HS-27A (cell line): ENCODE measurements at places on chromosomes 16 and 17.

DNA sequence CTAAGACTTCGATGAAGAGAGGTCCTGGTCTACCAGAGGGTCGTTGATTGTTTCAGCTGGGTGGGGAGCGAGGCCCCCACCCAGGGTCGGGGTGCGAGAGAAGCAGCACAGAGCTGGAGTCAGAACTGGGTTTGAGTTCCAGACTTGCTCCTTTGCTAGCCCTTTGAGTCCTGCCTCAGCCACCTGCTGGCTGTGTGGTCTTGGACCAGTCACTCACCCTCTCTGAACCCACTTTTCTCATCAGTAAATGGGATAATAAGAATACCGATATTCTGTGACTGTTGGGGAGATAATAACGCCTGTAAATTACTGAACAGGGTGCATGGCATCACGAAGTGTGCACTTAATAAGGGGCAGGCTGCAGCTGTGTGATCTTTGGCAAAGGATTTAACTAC is 427 bp upstream of the MMP28 start:
- no peak for DNase-seq

DNA sequence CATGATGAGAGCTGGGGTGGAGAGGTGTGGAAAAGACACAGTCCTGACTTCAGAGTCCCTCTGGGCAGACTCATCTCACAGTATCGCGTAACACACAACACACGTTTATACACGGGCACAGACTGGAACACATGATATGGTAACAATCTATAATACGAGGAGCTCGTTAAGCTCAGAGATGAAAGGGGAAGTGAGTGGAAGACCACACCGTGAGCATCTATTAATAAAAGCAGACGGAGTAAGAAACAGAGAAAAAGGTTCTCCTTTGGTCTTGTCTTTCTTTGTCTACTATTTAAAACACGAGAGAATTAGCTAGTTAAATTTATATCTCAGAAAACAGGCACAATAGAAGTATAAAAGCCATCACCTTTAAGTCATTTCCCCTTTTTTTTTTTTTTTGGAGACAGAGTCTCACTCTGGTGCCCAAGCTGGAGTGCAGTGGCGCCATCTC is 13.5 kb downstream of the ANKRD11 start:
- no peak for DNase-seq

GRCh38 chr16:14117051-14117450 is 45.9 kb downstream of the MRTFB start:
- DNase-seq, result no peak

DNA sequence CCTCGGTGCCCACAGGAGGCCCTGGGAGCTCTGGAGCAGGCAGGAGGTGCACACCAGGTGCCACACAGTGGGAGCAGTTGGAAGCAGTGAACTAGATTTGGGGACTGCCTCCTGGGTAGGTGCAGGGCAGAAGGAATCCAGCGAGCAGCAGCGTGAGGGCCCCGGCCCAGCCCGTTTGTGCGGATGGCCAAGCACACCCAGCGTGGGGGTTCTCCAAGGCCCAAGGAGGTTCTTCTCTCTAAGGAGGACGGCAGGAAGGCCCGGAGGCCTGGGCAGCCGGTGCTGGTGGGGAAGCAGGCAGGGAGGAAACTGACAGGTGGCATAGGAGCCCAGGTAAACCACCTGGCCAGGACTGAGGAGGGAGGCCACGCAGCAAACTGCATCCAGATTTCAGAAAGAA is 17.0 kb downstream of the SOX8 start:
- DNase-seq, result no peak

- no peak for DNase-seq
These were observed 7.4 kb downstream of the CRISPLD2 start for GRCh38 chr16:84827131-84827574.
